ENCODE measurements at places on chromosomes 2 and 18.
A peak's percentile ranks its signal among the peaks of the same experiment; 100 is the strongest.

DNA sequence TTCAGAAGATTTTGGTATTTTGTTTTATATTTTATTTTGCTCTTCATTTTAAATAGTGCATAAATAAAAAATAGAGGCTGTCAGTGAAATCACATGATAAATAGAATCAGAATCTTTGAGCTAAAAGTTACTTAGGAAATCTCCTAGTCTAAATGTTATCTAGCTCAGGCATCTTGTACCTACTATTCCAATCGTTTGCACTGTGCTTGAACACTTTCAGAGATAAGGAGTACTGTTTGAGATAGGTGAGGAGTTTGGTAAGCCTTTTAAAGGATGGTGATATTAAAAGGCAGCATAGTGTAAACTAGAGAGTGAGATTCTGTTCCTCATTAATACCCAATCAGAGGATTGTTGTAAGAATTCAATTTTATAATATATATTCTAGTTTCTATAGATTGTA, 157.2 kb upstream of the MYO3B start:
- DNase-seq, result no peak

DNA sequence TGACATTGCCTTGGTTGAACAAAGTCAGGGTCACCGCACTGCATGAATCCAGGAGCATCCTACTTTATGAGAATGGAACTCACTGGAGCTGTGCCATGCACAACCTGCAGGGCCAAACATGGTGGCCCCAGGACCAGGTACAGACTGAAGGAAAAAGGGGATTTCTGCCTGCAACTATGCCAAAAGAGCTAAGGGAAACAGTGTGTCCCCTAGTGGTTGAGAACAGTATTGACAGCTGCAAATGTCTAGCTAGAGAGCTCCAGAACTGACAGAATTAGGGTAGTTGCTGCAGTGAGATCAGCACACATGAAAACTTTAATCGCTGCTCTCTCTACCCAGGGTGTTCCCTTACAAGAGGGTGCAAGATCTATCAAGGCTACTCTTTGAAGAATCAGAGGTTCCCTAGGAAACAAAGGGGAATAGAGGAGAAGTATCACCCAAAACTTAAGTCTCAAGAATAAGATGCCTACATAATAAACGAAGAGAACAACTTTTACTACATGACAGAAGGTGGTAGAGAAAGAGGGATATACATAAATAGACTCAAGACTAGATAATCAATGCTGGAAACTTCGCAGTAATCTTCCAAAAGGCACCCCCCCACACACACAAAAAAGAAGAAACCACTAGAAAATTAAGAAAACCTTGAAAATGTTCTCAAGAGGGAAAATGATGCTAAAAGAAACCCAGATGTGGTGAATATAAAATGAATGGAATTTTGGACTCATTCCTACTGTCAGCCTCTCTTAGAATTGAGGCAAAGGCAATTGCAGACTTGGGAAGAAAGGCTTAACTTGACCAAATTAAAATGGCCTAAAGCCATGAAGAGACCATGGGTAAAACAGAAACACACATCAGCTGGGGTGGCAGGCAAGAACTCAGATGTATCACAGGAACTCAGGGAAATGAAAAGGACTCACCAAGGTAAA, 43.6 kb upstream of the IHH start:
- no peak for DNase-seq

DNA sequence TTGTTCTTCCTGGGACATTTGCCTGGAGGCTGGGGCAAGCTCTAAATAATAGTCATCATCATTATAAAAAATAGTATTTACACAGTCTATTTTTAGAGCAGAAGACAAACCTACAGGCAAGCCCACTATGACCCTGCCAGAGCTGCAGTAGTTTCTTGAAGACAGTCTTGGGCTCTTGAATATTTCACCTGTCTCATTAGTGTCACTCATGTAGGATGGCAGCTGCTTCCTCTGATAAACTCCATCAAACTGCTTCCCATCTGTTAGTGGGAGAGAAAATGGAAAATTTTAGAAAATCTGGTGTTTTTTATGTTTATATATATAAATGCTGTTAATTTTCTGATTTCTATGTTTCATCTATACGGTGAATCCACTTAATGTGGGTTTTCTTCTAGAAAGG, 8.5 kb upstream of the CYRIA start:
- DNase-seq, result no peak

DNA sequence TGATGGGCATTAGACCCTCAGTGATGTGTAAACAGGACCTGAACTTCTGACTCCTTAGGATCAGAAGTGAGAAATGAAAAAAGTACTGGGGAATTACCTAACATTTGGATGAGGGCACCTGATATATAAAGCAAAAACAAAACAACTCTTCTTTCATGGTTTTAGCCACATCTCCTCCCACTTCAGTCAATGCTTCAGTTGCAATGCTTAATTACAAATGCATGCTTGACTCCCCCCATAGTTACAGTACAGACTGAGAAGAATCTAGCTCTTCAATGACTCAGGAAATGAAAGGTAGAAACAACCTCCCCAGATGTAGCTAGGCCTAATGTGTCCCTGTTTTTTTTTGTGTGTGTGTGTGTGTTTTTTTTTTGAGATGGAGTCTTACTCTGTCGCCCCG, 276.8 kb upstream of the POU3F3 start:
- no peak for DNase-seq

- DNase-seq, result no peak
Observed at GRCh38 chr18:37243741-37244140, 321.9 kb downstream of the CELF4 start.

DNA sequence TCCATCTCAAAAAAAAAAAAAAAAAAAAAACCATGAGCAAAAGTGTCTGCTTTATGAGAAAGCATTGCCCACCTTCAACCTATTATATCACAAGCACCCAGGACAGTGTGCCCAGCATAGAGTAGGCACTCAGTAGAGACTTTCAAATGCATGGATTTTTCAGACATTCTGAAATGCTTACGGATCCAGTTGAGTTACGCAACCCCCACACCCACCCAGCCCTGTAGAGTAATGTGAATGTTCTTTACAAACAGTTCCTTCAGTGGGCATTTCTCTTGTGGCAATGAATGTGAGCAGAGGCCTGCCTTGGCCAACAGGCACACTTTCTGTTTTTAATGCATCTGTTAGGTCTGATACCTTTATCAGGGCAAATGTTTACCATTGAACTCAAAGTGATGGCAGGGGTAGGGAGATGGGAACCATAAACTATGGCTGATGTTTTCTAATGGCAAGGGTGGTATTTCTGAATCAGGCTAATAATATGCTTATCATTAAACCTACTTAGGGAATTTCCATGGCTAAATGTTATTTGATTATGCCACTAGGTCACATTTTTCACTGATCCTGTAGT, 65.0 kb upstream of the RPL31 start:
- no peak for DNase-seq

DNA sequence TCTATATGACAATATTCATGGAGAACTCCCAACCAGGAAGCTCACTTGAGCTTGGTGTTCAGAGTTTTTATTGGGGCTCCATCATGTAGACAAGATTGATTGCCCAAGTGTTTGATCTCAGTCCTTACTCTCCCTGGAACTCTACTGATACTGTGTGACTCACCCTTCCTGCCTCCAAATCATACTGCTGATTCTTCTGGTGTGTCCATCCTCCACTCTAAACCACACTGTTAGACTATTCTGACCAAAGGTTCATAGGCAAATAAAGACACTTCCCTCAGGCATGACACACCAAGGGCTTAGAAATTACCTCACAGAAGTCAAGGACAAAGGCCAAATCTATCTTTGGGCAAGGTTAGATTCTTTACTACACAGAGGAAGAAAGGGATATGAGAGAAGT, 107.9 kb upstream of the CDH20 start:
- DNase-seq, result no peak

- no peak for DNase-seq
Observed at GRCh38 chr2:223404616-223405015, 197.5 kb downstream of the SCG2 start.

GRCh38 chr18:34493566-34494358, 216.3 kb upstream of the DTNA start:
- DNase-seq, result no peak

DNA sequence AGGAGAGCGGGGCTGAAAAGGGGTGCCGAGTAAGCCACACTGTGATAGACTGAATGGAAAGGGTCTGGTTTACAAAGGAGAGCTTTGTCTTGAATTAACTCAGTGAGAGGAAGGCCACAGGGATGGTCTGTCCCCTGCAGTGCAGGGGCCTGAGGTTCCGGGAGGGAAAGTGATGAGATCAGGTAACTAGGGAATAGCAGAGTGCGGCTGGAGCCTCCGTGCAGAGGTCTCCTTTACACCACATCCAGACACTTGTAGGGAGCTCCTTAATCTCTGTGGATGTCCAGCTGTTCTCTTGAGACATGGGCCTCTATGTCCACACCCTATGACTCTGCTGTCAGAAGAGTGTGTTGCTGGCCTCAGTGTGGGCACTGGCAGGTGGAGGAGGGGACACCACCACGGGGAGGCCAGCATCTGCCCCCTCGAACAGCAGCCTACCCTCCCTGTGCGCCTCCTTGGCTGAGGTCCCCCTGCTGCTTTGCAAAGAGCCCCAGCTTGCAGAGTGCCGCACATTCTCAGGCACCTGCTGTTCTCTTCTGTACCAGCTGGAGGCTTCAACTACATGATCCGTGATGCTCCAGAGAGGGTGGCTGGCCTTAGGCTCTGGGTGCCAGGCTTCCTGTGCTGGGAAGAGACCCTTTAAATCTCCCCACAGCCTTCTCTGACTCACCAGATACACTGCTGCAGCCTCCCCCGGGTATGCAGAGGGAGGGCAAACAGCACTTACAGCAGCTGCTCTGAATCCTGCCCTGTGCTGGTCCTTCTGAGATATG, 25.9 kb downstream of the ENOSF1 start:
- no peak for DNase-seq

GRCh38 chr2:42112418-42112817, 56.7 kb upstream of the EML4 start:
- no peak for DNase-seq

GRCh38 chr18:72830109-72830508, 37.7 kb downstream of the NETO1 start:
- DNase-seq, result no peak

- DNase-seq, result no peak
Observed at GRCh38 chr2:39838589-39838988, 59.5 kb upstream of the THUMPD2 start.

DNA sequence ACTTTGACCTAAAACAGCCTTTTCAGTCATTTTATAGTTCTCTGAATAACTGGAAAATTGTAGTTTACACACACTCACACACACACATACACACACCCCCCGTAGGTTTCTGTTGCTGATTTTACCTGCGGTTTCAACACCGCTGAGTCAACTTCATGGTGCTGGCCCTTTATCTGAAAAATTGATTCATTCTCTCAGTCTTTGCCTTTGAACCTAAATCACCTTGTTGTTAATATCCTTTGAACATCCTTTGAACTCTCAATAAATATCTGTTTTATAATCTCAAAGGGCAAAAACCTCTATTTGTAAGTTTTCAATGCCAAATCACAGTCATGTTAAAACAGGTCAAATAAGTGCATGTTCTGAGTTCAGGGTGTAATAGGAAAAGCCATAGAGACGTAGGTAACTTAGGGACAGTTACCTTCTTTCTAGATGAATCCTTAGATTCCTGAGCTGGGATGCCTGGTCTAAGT, 109.0 kb upstream of the BZW1 start:
- peak; percentile 22 for DNase-seq

DNA sequence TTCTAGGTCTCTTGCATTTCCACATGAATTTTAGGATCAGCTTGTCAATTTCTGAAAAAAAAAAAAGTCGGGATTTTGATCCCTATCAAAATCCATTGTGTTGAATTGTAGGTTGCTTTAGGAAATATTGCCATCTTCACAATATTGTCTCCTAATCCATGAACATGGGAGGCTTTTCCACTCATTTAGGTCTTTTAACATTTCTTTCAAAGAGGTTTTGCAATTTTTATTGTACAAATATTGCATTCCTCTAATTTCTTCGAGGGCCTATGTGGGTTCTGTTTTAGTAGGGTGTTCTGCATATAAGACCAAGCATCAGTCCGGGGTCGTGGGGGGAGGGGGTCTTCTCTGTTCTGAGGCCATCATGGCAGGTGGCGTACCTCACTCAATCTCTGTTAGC, 725 bp upstream of the LAMA3 start:
- DNase-seq, result no peak

- no peak for DNase-seq
Observed at GRCh38 chr2:29326926-29327325, 211.7 kb downstream of the CLIP4 start.

GRCh38 chr2:106108351-106108750, 85.8 kb downstream of the UXS1 start:
- no peak for DNase-seq

GRCh38 chr2:31563273-31563839, 17.4 kb downstream of the SRD5A2 start:
- DNase-seq, result no peak

- no peak for DNase-seq
Observed at GRCh38 chr2:185970148-185970852, 231.7 kb downstream of the FSIP2 start.

- no peak for DNase-seq
Observed at GRCh38 chr18:59728816-59729215, 31.6 kb upstream of the CCBE1 start.

GRCh38 chr2:238282861-238283738, 5.3 kb downstream of the PER2 start:
- no peak for DNase-seq

DNA sequence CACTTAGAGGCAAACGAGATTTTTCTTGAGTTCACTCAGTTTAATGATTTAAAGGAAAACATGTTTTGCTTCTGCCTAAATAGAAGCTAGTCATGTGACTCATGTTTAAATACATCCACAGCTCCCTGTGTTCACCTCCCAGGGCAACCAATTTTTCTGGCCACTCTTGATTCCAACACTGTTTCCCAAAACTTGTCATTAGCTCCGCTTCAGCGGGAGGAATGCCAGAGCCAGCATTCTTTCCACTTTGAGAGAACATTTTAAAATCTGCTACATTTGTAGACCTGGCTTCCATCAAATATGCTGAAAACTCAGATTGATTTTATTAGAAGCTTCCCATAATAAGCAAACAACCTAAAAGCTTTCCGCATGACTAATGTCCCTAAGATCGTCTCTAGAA, 2.8 kb upstream of the CYS1 start:
- no peak for DNase-seq

- no peak for DNase-seq
Observed at GRCh38 chr2:222998459-222998858, 53.5 kb upstream of the KCNE4 start.

DNA sequence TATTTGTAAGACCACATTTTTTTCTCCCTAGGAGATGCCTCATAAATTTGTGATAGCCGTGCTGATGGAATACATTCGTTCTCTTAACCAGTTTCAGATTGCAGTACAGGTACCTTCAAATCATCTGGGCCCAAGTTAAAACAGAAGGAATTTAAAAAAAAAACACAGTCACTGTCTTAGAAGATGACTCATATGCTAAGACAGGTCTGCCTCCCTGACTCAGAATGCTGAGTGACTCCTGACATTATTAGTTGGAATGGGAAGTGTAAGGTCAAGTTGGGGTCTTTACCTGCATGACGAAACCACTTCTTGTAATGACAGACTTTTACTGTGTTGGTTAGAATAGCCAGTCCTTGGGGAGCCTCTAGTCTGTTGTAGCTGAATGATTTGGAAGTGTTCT, 26.3 kb downstream of the RMC1 start:
- DNase-seq, result no peak
